IPS DF 19.7 (cell line): ENCODE measurements at places on chromosomes 7 and 10.

DNA sequence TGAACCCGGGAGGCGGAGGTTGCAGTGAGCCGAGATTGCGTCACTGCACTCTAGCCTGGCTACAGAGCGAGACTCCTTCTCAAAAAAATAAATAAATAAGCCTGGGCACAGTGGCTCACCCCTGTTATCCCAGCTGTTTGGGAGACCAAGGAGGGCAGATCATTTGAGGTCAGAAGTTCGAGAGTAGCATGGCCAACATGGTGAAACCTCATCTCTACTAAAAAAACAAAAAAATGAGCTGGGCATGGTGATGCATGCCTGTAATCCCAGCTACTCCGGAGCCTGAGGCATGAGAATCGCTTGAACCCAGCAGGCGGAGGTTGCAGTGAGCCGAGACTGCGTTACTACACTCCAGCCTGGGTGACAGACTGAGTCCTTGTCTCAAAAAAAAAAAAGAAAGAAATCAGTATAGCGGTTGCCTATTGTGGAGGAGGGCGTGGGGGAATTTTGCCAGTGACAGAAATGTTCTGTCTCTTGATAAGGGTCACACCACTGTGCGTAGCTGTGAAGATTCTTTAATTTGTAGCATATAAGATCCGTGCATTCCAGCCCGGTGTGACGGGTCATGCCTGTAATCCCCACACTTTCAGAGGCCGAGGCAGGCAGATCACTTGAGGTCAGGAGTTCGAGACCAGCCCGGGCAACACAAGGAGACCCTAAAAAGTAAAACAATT lies 17.9 kb upstream of the EIF3B start:
- no peak for DNase-seq

DNA sequence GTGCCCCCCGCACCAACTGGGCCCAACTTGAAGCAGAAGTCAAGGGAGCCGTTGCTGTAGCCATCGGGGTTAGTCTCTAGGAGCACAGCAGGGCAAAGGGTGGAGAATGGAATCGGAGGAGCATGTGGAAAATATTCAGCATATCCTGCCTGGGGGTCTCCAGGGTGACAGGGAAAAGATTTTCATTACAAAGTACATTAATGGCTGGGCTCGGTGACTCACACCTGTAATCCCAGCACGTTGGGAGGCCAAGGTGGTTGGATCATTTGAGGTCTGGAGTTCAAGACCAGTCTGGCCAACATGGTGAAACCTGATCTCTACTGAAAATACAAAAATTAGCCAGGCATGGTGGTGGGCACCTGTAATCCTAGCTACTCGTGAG lies 53.8 kb upstream of the ABLIM1 start:
- DNase-seq: no peak

DNA sequence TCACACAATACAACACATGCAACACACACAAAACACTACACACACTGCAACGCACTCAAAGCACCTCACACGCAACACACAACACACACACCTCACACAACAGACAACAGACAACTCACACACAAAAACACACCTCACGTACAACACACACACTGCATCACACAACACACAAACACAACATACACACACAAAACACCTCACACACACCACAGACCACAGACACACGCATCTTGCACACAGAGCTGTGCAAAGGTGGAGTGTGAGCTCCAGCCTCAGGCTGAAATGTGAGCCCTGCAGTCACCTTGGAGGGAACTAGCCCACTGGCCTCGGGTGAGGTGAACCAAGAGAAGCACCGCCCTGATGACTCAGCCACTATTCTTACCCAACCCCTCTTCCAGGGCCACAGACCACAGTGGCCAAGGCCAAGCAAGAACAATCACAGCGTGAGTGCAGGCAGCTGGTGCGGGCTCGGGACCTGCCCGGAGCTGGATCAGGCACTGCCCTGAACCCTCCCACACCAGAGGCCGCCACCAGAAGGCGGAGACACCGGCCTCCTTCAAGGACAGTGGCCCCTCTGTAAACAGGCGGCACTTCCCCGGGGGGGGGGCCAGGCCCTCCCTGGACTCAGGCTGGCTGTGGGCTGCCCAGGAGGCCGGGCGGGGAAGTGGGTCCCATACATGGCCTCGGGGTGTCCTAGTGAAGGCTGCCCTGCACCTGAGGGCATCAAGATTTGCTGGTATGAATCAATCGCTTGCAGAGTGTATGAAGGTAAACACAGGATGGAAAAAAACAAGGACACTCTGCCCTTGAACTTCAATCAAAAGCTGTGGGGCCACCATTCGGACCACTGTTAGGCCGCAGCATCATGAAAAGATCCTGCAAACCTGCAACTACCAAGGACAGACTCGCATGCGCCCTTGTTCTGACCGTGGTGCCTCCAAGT lies 106.7 kb downstream of the TNS3 start:
- DNase-seq: peak; percentile 77

GRCh38 chr10:71849461-71849908 lies 1.6 kb downstream of the PSAP start:
- DNase-seq: no peak

- no peak for DNase-seq
Observed at GRCh38 chr10:19014034-19014433, 34.6 kb upstream of the MALRD1 start.

- peak; percentile 47 for DNase-seq
Observed at GRCh38 chr10:2927958-2928840, 139.1 kb upstream of the PFKP start.

- DNase-seq: no peak
Observed at GRCh38 chr7:92678291-92678920, 88.2 kb upstream of the FAM133B start.

GRCh38 chr7:137354961-137355360 lies 11.4 kb upstream of the PTN start:
- DNase-seq: no peak

- DNase-seq: no peak
Observed at GRCh38 chr10:87651801-87652200, 7.9 kb upstream of the PAPSS2 start.

DNA sequence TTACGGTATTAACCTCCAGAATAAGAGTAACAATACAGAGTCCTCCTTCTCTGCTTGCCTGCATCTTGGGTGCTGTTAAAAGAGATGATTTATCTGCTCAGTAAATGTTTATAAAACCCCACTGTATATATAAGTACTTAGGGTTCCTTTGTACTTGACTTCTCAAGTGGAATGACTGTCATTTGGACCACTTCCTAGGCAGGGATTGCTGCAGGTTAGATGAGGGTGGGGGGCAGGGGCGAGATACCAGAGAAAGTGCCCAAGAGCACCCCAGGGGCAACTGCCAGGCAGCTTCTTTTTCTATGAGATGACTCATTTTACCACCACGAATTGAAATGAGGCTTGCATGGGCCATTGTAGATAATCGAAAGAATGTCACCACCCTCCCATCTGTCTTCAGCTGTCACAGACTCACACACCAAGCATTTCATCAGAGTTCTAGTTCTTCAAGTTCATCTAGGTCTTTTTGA lies 421.9 kb upstream of the GALNT17 start:
- DNase-seq: no peak

- no peak for DNase-seq
Observed at GRCh38 chr7:18753972-18754610, 258.5 kb downstream of the HDAC9 start.

DNA sequence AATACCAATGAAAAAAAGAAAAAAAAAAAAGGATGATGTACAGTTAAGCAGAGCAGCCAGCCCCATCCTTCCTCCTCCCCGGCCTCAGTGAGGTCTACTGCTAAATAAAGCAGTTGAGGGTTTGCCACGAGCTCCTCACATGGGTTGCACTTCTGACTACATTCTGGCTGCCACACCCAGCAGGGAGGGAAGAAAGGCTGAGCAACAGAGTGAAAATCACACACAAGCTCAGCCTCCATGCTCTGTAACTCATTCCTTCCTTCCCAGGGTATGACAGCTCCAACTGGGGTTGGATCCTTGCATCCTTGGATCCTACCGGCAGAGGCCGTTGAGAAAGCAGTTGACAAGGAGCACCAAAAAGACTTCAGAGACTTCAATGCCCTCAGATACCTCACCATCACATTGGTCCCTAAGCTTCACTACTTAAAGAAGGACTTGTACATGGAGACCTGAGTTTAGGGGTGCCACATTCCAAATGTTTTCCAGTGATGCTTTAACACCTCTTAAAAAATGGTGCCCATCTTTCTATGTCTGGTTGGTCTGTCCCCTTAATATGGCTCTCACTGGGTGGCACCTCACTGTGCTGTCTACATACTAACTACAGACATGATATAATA lies 52.9 kb upstream of the PIK3CG start:
- no peak for DNase-seq

DNA sequence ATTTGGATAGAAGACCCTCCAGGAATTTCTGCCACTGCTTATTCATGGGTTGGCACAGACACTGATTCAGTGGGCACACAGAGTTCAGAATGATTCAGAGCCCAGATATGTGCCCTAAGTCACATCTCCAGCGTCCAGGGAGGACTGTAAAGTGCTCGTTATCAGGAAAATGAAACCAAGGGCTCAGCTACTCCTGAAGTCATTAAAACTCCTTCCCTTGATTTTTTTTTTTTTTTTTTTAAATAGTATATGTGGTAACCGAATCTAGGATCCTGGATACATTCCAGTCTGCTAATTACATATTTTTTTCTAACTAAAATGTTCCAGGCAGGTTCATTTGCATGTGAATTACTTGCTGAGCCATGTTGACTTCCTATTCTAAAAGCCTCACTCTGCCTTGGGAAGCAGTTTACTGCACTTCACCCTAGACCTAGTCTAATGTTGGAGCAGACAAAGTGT lies 34.7 kb downstream of the MET start:
- DNase-seq: no peak

GRCh38 chr7:75892634-75893272 lies 13.9 kb downstream of the RHBDD2 start:
- no peak for DNase-seq
